ENCODE measurements at places on chromosomes 7 and 10.

GRCh38 chr10:71549766-71550533 lies 153.2 kb downstream of the CDH23 start:
- no peak for DNase-seq

GRCh38 chr10:88652616-88653015 lies 11.6 kb upstream of the LIPF start:
- no peak for DNase-seq

- DNase-seq: no peak
These were observed 20.1 kb downstream of the LRRC20 start for GRCh38 chr10:70362328-70362727.

DNA sequence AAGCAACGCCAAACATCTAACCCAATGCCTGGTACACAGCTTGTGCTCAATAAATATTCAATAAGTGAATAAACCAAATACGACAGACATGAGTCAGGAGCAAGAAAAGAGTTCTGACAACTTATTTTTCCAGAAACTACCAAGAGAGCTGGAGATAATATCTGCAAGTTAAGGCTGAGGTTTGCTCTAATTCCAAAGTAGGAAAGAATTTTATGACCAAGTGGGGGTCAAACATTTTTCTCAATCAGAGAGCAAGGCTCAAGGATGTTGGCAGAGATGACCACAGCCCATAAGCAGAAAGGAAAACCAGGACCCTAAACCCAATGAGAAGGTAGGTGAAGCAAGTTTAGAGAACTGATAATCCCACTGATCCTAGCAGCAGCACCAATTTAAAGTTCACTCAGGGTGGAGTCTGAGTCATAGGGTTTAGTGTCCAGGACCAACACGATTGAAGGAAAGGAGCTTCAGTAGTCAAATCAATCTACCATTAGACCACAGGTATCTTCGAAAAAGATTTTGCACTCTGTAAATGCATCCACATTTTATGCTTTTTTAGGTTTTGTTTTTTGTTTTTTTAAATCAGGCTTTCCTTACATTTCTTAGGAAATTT lies 49.3 kb upstream of the KCNIP2 start:
- no peak for DNase-seq

- DNase-seq: no peak
These were observed 203.2 kb downstream of the GFRA1 start for GRCh38 chr10:116069856-116070255.

DNA sequence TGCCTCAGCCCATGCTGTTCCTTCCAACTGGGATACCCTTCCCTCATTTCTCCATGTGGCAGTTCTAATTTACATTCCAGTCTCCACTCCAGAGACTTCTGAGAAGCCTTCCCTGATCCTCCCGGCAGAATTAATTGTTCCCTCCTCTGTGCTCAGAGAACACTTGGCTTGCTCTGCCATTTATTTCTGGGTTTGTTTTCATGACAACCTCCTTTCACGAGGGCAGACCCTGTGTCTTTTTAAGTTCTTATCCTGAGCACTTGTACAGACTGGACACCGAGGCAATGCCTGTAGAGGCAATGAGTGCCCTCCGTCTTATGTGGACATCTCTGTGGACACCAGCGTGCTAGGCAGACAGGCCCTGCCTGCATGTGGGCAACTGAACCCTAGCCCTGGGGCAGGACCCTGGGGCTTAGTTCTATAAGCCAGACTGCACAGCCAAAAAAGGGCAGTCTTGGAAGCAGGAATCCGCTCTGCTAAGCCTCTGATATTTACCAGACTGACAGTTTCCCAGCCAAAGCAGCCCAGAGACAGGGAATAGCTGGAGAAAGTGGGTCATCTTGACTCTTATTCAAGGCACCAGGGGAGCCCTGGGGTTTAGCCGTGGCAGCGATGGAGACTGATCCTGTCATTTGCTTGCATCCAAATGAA lies 474.0 kb downstream of the RPS24 start:
- DNase-seq: no peak

- peak; percentile 27 for DNase-seq
These were observed 55.1 kb downstream of the CYCS start for GRCh38 chr7:25069900-25070443.

DNA sequence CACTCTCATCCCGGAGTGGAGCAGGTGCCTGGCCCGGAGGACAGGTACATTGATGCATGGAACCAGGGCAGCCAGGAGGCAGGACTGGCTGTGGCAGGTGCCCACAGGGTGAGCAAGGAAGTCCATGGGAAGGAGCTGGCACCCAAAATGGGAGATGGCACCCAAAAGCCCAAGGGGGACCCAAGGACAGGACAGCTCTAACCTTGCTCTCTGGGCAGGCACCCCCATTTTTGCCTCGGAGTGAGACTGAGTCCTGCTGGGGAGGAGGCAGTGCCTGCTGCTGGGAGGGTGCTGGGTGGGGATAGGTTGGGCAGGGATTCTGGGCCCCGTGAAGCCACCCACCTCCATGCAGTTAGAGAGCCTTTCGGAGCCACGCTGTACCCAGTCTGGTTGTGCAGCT lies 234.5 kb downstream of the TCERG1L start:
- no peak for DNase-seq

- DNase-seq: no peak
These were observed 43.1 kb downstream of the STK17A start for GRCh38 chr7:43625980-43626379.

GRCh38 chr10:44195112-44196007 lies 189.5 kb downstream of the CXCL12 start:
- no peak for DNase-seq
